Activated CD4-positive, alpha-beta T cell treated with anti-CD3 and anti-CD28 coated beads, Interleukin-2, amount 50 U/mL, for 1 hour (primary cell): ENCODE measurements at places on chromosomes 6 and 20.
A peak's percentile ranks its signal among the peaks of the same experiment; 100 is the strongest.

DNA sequence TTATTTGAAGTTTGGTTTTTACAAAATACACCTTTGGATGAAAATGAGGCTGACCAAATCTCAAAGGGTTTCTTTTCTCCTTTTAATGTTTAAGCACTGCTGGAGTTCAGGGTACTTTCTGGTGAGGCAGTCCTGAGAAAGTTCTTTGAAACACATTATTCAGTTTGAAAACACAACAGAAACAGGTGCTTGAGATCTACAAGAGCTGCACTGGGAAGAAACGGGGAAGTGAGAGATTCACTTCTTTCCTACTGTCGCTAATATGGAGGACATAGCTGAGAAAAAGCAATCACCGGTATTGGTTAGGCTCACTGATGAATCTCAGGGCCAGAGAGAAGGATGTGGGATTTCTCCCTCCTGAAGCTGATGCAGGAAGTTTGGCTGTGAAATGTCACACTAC lies 22.9 kb upstream of the TMEM170B start:
- no peak for DNase-seq

- DNase-seq, result no peak
These were observed 6.0 kb downstream of the SRC start for GRCh38 chr20:37351689-37352607.

DNA sequence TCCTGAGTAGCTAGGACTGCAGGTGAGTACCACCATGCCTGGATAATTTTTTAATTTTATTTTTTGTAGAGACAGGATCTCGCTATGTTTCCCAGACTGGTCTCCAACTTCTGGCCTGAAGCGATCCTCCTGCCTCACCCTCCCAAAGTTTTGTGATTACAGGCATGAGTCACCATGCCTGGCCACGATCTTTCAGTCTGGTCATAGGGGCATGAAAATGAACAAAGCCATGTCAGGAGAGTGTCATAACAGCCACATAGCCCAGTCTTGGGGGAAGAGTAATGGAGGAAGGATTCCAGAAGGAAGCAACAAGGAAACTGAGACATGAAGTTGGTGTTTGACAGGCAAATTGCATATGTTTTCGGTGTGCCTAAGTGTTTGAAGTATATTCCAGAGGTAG lies 17.0 kb upstream of the SNX3 start:
- no peak for DNase-seq

DNA sequence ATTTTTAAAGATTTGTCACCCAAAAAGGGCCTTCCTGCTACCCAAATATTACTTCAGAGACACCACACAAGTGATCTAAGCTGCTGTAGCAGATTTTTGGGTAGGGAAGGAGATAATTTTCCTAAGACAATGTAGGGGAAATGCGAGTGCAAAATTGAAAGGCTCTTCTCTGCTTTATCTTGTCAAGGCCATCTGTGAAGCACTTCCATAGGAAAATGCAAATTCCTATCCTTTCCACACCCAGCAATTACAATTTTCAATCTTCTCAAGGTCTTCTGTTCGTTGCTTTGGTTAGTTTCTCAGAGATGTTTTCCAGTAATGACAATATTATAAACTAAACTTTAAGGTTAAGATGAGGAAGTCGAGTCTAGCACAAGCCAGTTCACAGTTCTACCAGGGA lies 53.4 kb downstream of the HDGFL1 start:
- no peak for DNase-seq

- DNase-seq, result peak; percentile 44
These were observed 677 bp downstream of the NEURL2 start for GRCh38 chr20:45890077-45890984.
